ENCODE measurements at places on chromosomes 3 and 15.

- DNase-seq = no peak
Observed at GRCh38 chr15:100671858-100672543, 69.6 kb downstream of the ASB7 start.

GRCh38 chr3:191557322-191557721 is 96.4 kb downstream of the PYDC2 start:
- DNase-seq = no peak

DNA sequence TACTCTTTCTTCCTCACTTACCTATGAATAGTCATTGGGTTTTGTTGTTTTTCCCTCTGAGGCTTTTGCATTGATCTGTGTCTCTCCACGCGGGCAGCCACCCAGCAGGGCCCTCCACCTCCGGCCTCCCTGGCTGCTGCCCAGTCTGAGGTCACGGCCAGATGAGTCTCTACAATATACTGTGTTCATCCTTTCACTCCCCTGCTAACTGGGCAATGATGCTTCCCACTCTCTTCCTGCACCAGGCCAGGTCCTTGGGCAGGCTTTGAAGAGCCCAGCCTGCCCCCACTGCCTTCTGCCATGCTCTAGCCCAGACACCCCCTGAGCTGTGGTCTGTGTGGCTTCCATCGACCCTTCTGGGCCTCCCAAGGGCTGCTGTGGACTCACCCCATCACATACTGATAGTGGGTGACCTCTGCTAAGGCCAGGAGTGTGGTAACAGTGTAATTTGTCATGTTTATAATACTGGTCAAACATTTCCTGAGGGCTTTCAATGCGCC is 18.0 kb downstream of the PDIA5 start:
- no peak for DNase-seq

DNA sequence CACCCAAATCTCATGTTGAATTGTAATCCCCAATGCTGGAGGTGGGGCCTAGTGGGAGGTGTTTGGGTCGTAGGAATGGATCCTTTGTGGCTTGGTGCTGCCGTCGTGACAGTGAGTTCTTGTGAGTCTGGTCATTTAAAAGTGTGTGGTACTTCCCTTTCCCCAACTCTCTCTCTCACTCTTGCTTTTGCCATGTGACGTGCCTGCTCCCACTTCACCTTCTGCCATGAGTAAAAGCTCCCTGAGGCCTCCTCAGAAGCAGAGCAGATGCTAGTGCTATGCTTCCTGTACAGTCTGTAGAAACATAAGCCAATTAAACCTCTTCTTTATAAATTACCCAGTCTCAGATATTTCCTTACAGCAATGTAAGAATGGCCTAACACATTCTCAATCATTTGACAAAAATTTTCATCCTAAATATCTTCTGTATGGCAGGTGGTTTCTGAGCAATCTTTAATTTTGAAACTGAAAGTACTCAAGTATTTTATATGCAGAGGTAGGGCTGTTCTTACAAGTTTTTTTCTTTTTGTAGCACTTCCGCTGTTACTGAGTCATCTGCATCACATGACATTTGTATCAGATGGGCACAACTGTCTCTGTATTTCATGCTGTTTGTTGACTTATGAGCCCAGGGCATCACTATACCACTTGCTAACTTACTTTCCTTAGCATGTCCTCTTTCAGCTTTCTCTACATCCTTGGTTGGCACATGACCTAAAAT is 8.8 kb downstream of the RPL39L start:
- no peak for DNase-seq

- DNase-seq = no peak
Observed at GRCh38 chr3:168976969-168977368, 686.5 kb downstream of the MECOM start.

DNA sequence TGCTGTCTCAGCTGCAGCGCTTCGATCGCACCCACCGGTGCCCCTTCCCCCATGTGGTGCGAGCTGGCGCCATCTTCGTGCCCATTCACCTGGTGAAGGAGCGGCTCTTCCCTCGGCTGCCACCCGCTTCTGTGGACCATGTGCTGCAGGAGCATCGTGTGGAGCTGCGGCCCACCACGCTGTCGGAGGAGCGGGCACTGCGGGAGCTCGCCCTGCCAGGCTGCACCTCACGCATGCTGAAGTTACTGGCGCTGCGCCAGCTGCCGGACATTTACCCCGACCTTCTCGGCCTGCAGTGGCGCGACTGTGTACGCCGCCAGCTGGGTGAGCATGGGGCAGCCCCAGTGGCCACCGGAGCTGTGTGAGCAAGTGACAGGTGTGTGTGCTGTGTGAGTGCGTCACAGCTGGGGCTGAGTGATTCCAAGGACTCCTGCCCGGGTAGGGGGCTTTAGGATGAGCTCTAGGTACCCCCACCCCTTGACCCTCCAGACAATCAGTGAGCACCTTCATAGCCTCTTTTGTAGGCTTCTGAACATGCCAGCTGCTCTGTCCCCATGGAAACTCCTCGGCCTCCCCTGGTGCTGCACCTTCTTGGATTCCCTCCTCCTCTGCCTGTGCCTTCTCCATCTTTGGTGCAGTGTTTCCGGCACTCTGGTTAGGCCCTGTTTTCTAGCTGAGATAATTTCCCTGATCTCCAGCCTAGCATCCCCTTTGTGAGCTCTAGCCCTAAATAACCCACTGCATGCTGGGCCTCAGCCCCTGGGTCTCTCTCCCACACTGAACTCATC is 7.0 kb downstream of the C15orf39 start:
- DNase-seq = no peak

GRCh38 chr15:38589502-38589901 is 24.9 kb upstream of the RASGRP1 start:
- no peak for DNase-seq

DNA sequence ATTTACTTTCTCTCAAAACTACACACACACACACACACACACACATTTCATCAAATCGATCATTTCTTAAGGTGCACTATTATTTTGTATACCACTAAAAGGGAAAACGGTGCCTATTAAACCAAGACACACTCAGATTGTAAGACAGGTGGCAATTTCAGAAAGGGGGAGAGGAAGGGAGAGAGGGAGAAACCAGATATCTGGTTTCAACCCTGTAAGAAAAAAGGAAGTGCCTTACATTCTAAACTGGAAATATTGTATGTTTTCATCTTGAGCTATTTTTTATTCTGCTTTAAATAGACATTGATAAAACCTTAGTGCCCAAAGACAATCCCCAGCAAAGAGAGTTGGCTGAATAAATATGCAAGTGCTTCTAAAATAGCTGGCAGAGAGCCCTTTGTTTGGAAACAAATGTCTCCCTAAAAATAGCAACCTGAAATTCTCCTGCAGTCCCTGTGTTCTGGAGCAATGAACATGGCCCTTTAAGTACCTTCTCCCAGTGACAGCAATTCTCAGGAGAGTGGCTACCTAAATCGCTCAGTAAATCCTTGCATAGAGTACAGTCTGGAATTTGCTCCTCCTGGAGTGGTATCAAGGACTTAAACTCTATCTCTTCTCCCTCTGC is 85.7 kb downstream of the RARB start:
- DNase-seq = no peak

DNA sequence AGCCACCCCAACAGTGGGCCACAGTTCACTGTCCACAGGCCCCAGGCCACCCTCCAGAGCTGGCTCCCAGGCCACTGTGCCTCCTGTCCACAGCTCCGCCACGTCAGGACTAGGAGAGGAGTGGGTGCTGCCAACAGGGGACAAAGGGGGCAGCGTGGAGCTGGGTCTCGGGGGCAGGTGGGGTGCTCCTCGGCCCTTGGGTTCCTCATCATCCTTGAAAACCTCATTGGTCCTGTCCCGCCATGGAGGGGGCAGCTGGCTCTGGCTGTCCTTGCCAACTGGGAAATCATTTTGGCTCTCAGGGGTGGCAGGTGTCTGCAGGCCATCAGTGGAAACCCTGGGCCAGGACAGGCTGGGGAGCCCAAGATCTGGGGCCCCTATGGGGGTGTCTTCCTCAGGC is 45.2 kb downstream of the ADAMTS7 start:
- DNase-seq = no peak

- no peak for DNase-seq
Observed at GRCh38 chr15:52737720-52738119, 52.4 kb downstream of the ONECUT1 start.

- DNase-seq = no peak
Observed at GRCh38 chr15:74855857-74856256, 12.9 kb upstream of the ULK3 start.

DNA sequence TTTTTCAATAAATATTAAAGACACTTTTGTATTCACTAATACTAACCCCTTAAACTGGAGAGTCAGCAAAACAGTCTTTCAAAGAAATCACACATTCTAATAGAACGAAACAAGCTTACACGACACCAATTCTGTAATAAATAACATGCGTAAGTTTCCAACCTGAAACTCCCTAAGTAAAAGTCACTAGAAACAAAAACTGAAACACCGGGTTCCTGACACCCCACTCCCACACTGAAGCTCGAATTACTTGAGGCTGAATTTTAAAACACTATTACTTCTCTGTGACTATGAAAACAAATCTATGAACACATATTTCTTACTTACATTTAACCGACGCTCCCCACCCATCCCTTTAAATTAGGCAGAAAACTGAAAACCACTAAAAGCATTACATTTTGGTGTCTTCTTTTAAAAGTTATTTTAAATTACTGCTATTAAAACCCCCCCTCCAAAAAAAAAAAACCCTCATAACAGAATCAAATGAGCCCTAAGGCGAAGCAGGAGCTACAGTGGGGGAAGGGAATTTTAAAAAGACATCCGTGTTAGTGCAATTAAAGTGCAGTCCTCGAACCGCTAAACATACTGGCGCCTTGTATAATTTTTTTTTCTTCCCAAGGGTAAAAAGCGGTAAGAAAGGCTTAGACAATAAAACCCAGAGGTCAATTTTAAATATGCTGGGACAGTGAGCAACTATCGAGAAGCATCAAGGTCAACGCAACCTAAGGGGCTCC is 878 bp downstream of the SPPL2A start:
- no peak for DNase-seq

GRCh38 chr3:179853176-179853575 is 183.6 kb downstream of the PEX5L start:
- no peak for DNase-seq

DNA sequence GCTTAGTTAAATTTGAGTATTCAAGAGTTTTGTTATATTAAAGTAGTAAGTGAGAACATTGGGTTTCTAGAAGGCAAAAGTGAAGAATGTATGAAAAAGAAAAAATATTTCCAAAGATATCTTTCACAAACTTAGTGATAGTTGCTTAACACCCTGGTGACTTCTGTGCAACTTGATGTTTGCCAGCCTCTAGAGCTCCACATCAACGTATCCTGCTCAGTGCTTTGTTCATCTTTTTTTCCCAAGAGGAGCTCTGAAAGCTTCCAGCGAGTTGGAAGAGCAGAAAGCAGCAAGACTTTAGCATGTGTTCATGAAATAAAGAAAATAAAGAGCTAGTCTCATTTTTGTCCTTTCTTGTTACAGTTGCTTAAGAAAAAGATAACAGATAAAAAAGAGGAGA is 225.5 kb downstream of the GRM7 start:
- no peak for DNase-seq

GRCh38 chr15:91564631-91565030 is 288.9 kb upstream of the SLCO3A1 start:
- DNase-seq = no peak

GRCh38 chr15:73727330-73727976 is 25.7 kb downstream of the INSYN1 start:
- DNase-seq = no peak
